ENCODE measurements at places on chromosomes 5 and 9.

- DNase-seq: no peak
These were observed 63.3 kb upstream of the SMC5 start for GRCh38 chr9:70195456-70195855.

DNA sequence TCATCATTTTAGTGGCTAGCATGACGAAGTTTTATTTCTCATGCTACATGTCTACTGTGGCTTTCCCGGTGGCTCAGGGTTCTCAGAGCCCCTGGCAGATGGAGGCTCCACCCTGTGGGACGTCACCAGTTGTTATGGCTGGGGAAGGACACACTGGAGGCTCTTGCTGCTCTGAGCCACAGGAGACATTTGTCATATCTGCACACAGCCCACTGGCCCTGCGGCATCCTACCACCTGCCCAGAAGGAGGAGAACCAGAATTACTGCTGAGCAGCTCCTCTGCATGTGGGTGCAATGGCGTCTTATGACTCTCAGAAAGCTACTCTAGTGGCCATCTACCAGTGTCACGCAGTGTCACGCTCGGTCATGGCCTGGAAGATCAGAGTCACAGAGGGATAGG, 6.6 kb downstream of the OR13J1 start:
- DNase-seq: no peak

- no peak for DNase-seq
These were observed 69.3 kb downstream of the MAT2B start for GRCh38 chr5:163574472-163575440.

DNA sequence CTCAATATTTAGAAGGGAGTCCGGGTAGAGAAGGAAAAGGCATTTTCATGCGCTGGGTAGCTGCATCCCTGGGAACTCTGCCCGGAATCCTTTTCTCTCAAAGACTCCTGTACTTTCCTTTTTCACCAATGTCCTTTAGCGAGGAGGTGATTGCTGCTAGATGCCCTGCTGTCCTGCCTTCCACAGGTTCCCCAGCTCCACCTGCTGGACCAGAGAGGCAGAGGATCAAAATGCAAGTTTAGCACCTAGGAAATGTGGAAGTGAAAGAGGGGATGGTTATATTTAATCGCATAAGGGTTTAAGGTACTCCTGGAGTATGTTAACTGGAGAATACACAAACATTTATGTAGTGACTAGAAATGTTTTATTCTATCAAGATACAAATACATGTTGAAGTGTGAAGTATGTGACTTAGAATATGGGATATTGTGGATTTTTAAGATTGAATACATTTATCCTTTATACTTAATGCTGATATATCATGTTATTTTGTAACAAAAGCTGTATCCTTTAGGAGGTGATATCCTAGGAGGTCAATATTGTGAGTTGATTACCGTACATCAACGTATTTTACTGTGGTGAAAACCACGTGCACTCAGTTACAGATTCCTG, 145.7 kb downstream of the ARHGAP26 start:
- DNase-seq: no peak

- no peak for DNase-seq
These were observed 124.9 kb downstream of the SPOCK1 start for GRCh38 chr5:137374110-137374714.
